ENCODE measurements at places on chromosomes 16 and 17.

DNA sequence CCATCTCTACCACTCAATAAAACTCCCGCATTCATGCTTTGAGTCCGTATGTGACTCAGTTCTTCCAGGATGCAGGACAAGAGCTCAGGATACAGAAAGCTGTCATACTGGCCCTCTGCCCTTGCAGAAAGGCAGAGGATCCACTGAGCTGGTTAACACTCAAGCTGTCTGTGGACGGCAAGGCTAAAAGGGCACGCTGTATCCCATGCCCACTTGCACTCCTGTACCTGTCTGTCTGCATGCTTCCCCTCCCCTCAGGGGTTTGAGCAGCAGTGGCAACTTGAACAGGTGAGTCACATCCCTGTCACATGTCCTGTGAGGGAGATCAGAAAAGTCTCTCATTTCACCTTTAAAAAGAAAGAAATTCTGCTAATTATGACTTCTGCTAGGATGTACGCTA, 293.8 kb downstream of the HS3ST3B1 start:
- no peak for DNase-seq

- no peak for DNase-seq
Measured at GRCh38 chr16:27959914-27960313, 103.6 kb downstream of the GSG1L start.

GRCh38 chr16:31148281-31148728, 1.6 kb downstream of the PRSS36 start:
- no peak for DNase-seq

- no peak for DNase-seq
Measured at GRCh38 chr17:37813751-37814150, 68.9 kb upstream of the HNF1B start.

DNA sequence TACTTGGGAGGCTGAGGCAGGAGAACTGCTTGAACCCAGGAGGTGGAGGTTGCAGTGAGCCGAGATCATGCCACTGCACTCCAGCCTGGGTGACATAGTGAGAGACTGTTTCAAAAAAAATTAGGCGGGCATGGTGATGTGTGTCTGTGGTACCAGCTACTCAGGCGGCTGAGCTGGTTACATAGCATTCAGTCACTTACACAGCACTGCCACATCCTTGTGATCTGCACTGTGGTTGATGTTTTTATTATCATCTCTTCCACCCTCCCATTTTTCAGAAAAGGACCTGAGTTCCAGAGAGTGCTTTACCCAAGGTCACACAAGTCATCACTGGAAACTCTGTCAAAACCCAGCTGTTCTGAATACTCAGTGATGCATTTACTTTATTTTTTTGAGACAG, 14.8 kb upstream of the KPNB1 start:
- no peak for DNase-seq

- no peak for DNase-seq
Measured at GRCh38 chr17:3935825-3936355, 19.6 kb upstream of the P2RX1 start.

GRCh38 chr17:74840989-74841666, 18.6 kb downstream of the GRIN2C start:
- no peak for DNase-seq

- DNase-seq: no peak
Measured at GRCh38 chr17:8322061-8322460, 12.0 kb downstream of the ARHGEF15 start.

DNA sequence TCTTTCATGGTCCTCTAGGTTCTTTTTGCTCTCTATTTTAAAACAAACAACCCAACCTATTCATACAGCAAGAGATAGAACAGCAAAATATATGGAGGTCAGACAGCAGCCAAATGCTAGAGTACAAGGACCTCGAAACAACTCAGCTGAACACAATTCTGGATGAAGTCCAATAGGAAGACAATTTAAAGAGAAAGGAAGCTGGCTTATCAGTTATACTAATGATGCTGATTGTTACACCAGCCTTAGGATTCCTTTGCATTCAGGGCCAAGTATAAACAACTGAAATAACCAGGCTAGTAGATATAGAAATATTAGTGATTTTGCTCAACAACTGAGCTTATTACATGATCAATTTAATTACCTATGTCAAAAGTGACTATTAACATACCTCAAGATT, 2.5 kb downstream of the SSH2 start:
- no peak for DNase-seq

GRCh38 chr16:66260522-66261254, 105.8 kb upstream of the CDH5 start:
- no peak for DNase-seq

- no peak for DNase-seq
Measured at GRCh38 chr16:68281368-68282063, 17.2 kb downstream of the SLC7A6 start.

GRCh38 chr16:12484972-12485371, 318.7 kb downstream of the CPPED1 start:
- DNase-seq: no peak

- no peak for DNase-seq
Measured at GRCh38 chr17:50491505-50491904, 12.8 kb downstream of the RSAD1 start.

DNA sequence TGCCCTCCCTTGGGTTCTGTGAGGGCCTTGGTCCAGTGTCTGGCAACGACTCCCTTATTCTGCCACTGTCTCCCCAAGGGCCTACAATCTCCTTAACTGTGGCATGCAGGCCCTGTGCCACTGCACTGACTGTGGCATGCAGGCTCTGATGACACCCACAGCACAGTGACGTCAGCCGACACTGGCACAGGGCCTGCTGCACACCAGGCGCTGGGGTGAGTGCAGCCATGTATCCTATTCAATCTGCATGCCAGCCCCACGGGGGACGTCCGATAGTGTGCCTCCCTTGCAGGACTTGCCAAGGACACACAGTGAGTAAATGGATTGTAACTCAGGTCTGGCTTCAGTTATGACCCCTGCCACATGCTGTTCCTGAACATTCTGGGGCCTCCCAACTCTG, 39.8 kb upstream of the RASD1 start:
- no peak for DNase-seq

- DNase-seq: no peak
Measured at GRCh38 chr16:23523876-23524385, 13.6 kb upstream of the GGA2 start.

DNA sequence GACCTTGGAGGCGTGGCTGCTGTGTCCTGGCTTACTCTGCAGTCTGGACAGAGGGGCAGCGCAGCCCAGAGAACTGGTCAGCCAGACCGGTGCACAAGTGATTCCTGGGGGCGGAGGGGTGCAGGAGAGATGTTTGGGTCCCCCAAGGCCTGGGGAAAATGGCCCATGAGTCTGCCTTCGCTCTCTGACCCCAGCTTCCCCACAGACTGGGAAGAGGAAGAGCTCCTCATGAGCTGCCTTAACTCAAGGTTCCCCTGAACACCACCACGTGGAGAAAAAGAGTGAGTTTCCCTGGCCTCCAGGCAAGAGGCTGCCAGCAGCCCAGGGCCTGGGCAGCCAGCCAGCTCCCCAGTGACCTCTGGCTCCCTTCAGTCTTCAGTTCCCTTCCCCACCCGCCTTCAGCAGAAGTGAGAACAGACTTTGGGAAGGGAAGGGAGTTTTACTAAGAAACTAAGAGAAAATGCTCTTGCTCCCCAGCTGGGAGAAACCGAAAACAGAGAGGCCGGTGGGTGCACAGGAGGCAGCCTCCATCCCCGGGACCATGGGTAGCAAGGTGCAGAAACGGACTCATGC, 2.0 kb upstream of the C17orf99 start:
- no peak for DNase-seq

- no peak for DNase-seq
Measured at GRCh38 chr16:73026754-73027684, 20.9 kb downstream of the ZFHX3 start.

GRCh38 chr16:57689762-57690558, 4.6 kb upstream of the DRC7 start:
- no peak for DNase-seq

DNA sequence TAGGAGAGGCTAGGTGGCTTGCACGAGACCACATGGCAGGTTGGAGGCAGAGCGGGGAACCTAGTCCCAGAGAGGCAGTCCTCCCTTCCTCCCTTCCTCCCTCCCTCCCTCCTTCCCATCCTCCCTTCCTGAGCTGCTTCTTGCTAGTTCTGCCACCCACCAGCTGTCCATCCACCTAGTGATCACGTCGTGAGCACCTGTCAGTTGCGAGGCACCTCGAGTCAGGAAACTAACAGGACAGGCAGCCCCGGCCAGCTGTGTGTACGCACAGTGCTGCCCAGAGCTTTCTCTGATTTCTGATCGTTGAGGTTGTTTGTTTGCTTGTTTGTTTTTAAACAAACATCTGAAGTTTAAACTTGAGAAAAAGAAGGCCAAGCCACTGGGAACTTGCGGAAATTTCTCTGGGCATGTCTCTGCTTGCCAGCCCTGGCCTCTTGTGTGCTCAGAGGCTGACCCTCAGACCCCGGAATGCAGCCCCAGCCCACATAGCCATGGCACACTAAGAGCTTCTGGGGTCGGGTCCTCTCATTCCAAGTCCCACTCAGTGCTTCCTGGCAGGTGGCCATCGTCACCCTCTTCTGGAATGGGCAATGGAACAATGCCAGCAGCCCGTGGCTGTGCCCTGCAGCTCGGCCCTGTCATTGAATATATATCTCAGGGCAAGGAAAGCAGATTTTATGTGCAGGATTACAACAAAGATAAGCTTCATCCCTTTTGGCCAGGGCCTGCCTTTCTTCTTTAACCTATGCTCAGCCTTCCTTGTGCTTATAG, 174.0 kb downstream of the KATNIP start:
- no peak for DNase-seq
